ENCODE measurements at places on chromosomes 5 and 9.
A peak's percentile ranks its signal among the peaks of the same experiment; 100 is the strongest.

DNA sequence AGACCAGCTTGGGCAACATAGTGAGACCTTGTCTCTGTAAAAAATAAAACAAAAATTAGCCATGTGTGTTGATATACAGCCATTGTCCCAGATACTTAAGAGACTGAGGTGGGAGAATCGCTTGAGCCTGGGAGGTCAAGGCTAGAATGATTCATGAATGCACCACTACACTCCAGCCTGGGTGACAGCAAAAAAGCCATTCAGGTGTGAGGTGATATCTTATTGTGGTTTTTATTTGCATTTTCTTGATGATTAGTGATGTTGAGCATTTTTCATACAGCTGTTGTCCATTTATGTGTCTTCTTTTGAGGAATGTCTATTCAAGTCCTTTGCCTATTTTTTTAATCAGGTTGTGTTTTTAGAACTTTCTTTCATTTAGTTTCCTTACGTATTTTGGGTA lies 23.2 kb downstream of the MTAP start:
- DNase-seq: no peak

DNA sequence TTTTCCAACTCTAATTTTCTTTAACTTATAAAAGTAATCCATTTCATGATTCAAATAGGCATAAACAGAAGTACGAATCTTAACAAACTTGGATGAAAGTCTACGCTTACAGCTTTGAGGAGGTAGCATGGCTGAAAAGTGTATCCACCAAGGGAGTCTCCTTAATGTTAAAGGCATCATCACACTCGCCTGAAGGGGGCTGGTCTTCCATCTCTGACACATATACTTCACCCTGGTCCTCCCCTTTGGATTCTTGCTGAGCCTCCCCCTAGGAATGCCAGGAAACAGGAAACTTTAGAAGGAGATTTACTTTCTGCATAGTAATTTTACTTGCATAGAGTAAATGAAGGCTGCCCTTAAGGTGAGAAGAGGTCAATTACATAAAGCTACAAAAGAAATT lies 10.3 kb upstream of the NME5 start:
- no peak for DNase-seq

DNA sequence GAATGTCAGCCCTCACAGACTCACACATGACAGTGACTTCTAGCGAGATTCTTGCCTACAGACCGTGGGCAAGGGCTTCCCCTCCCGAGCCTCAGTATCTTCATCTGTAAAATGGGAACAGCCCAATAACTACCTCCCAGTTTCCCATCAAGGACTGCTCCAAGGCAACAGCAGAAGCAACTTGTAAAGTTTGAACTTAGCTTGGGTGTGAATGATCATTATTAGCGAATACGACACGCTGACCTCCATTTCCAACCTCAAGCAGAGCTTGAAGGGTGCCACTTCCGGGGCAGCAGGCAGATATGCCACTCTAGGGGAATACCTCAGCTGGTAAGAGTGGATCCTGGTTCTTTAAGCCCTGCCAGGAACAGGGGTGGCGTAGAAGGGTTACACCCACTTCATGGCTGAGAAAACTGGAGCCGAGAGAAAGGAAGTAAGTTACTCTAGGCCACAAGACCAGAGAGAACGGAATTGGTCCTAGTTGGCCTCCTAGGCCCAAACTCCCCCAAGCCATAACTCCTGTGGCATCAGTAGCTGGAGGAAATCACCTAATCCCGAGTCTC lies 2.0 kb downstream of the RNF44 start:
- DNase-seq: no peak

DNA sequence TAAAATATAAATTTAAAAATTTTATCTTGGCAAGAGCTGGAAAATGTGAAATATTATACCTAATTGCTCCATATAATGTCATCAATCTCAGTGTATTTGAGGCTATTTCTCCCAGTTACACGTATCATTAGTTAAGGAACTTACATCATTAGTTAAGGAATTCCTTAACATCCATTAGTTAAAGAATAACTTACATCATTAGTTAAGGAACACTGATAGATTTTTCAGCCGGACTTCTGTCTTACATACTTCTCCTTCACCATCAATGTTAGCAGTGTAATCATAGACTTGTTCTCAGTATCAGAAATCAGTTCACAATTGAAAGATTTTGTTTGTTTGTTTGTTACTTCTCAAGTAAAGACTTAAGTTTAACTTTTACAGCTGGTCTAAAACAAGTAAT lies 524.4 kb upstream of the CHD1 start:
- no peak for DNase-seq

- no peak for DNase-seq
Measured at GRCh38 chr5:80961376-80962281, 1.5 kb downstream of the RASGRF2 start.

DNA sequence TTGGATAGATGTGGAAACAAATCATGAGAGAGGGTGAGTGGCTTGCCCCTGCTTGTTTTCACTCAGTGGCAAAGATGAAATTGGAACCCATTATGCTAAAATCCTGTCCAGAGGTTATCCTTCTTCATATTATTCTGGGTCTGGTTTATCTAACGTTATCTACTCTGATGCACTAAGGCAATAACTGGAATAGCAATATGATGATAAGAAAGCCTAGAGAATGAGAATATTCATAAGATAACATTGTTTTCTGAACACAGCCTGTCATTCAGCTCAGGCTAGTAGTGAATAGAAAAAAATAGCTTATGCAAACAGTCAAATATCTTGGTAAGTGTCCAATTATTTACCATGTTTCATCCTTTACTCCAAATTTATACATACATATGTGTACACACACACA lies 132.0 kb upstream of the C6 start:
- DNase-seq: no peak

GRCh38 chr5:64923151-64923685 lies 154.5 kb downstream of the CWC27 start:
- DNase-seq: no peak

- no peak for DNase-seq
Measured at GRCh38 chr5:132100672-132101261, 27.2 kb downstream of the CSF2 start.

- DNase-seq: no peak
Measured at GRCh38 chr9:90772386-90772785, 29.2 kb upstream of the SYK start.

GRCh38 chr5:149030838-149031397 lies 31.9 kb downstream of the SH3TC2 start:
- no peak for DNase-seq

GRCh38 chr9:132728497-132728896 lies 58.2 kb downstream of the GTF3C4 start:
- DNase-seq: no peak

DNA sequence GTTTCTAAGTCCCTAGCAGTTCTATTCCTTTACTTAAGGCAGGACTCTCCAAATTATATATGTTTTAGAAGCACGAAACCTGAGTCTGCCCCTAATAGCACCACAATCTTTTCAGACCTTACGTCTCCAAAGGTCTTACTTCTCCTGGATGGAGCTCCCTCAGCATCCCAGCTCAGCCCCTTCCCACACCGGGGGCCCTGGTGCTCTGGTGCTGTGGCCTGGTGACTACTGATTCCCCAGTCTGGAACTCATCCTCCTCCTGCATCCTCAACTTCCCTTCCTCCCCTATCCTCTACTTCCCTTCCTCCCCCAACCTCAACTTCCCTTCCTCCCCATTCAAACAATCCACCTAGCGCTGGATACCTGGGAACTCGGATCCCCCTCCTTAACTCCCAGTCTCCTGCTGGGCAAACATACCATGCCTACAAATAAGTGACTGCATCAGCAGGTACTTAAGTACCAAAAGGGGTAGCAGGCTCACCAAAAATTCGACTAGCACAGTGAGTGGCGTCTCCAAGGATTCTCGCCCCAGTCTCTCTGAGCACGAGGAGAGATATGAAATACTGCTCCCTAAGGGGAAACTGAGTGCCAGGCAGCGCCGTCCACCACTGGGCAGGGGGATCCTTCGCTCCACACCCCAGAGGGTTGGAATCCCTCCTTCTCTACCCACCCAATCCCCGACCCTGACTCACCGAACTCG lies 831 bp downstream of the IGFBPL1 start:
- no peak for DNase-seq

GRCh38 chr5:142363619-142363963 lies 38.8 kb upstream of the SPRY4 start:
- DNase-seq: no peak

DNA sequence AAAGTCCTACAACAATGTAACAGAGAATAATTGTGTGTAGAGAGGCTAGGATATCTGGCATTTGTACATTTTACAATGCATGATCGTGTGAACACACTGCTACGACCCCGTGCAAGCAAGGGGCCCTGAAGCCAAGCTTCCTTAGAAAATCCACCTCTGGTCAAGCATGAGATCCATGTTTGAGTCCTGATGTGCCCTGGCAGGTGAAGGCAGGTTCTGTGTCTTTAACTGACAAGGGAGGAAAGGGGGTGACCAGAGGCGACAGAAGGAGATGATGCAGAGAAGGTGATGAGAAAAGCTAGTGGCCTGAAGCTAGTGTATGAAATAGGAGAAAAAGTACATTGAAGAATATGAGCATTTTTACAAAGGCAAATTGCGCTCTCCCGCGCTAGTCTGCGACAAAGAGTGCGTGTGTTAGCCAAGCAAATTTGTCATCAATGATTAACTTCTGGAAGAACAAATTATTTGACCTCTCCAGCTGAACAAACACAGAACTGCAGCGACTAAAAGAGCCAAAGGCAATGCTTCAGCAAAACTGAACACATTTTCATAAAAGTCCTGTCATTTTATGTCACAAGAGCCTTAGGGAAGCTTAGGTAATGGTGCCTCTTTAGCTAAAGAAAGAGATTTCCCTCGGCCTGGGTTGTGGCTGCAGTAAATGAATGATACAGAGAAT lies 101.7 kb upstream of the DAPK1 start:
- DNase-seq: peak; percentile 67

GRCh38 chr5:36664766-36665165 lies 58.4 kb downstream of the SLC1A3 start:
- DNase-seq: no peak

All from right renal cortex interstitium (tissue), 3 donors.